Hypothalamus (tissue), 51 donors: ENCODE measurements at places on chromosomes 7 and 10.

- no peak for DNase-seq
Measured at GRCh38 chr10:131810805-131811629, 89.8 kb upstream of the PPP2R2D start.

- no peak for DNase-seq
Measured at GRCh38 chr7:2018569-2019460, 213.9 kb downstream of the MAD1L1 start.

DNA sequence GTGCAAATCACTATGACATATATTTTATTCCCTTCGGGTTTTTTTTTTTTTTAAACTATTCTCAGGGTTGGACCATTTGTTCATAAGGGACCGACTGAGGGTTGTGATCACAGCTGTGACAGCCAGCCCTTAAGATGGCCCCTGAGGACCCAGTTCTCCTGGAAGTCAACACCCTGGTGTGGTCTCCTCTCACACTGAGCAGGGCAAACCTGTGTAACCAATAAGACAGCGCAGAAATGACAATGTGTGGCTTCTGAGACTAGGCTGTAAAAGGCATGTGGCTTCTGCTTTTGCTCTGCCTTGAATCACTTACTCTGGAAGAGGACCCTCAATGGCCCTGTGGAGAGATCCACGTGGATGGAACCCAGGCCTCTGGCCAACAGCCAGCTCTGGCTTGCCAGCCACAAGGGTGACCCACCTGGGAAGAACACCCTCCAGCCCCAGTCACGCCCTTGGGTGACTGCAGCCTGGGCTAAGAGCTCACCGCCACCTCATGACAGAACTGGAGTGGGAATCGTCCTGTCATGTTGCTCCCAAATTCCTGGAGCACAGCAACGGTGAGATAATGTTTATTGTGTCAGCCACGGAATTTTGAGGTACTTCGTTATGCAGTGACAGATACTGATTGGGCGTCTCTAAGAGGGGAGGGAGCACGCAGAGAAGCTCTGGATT lies 127.1 kb downstream of the CLEC2L start:
- DNase-seq: no peak

DNA sequence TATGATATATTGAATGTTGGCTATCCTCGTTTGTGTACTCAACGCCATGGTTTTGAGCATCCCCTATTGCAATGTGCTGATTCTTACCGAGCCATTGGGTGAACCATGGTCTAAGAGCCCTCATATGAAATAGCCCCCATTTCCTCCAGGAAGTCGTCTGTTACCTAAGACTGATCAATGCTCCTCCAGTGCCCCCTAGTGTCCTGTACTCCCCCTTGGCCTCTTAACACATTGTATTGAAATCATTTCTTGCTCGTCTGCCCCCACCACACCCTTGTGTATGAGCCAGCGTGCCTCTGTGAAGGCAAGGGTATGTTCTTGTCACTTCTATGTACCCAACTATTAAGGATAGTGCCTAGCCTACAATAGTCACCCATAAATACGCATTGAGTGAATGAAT lies 11.2 kb upstream of the SLC35B4 start:
- peak; percentile 38 for DNase-seq

DNA sequence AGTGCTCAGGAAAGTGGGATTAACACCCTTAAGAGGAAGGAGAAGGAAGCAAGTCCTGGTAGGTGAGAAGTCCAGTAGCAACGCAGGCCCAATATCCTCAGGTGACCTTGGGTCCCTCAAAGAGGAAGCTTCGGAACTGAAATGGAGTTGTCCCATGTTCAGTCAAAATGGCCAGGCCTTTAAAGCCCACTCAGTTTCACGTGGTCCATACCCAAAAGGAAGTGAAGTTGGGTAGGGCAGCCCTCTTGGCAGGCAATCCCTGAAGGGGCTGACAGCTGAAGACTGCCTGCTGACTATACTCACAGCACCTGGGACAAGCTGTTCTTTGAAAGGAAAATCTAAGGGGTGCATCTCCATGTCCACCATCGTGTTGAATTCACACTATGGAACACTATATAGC lies 3.0 kb downstream of the GSAP start:
- no peak for DNase-seq

DNA sequence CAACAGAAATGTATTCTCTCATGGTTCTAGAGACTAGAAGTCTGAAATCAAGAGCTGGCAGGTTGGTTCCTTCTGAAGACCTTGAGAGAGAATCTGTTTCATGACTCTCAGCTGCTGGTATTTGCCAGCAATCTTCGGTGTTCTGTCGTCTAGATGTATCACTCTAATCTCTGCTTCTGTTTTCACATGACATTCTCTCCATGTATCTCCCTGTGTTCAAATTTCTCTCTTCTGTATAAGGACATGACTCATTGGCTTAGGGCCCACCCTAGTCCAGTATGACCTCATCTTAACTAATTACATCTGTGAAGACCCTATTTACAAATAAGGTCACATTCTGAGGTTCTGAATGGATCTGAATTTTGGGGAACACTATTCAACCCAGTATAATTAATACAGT lies 82.3 kb downstream of the ANKRD7 start:
- DNase-seq: no peak

GRCh38 chr7:155984028-155984580 lies 171.8 kb upstream of the SHH start:
- DNase-seq: no peak

DNA sequence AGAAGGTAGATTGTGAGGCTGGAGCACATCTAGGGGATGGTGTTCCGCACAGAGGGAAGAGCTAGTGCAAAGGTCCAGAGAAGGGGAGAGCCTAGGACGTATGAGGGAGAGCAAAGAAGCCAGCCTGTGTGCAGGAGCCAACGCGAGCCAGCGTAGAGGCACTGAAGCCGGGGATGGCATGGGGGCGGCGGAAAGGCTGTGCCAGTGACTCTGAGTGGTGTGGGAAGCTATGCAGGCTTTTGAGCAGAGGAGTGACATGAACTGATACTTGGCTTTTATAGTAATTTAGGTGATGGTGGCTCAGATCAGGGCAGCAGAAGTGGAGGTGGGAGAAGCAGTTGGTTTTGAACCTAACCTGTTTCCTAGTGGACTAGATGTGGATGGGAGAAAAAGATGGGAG lies 65.8 kb downstream of the ATXN7L1 start:
- DNase-seq: no peak

GRCh38 chr7:75039709-75040108 lies 33.9 kb downstream of the RCC1L start:
- DNase-seq: no peak

- DNase-seq: no peak
Measured at GRCh38 chr10:86109421-86109820, 257.2 kb downstream of the GRID1 start.

DNA sequence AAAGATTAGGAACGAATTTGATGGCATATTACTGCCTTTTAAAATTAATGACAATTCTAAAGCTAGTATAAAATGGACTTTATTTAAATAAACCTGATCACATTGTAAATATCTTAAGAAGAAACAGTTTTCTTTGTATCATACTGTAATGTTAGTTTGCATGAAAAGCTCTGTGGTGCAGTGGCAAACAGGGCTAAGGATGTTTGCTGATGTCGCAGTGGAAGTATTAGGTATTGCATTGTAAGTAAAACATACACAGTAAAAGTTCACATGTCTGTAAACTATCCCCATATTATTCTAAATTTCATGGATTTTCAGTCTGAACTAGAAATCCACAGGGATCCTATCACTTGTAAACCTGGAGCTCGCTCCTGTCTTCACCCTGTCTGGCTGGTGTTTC lies 252.6 kb upstream of the ZNF32 start:
- no peak for DNase-seq

- DNase-seq: no peak
Measured at GRCh38 chr10:124688889-124689670, 55.1 kb downstream of the FAM53B start.

DNA sequence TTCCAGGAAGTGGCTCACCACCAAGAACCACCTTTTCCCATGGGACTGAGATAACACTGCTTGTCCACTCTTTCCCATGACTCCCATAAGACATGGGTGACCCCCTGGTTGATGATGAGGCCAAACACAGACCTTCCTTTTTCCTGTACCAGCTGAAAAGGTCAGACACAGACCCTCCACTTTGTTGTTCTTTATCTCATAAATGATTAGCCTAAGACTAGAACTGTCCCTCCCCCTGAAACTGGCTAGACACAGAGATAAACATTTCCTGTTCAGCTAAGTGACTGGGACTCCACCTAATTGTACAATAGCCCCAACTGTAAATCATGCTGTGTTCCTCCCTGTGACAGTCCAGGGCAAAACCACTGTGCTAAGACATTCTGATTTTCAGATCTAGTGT lies 8.2 kb upstream of the NRG3 start:
- no peak for DNase-seq
